ENCODE measurements at places on chromosomes 2 and 18.
A peak's percentile ranks its signal among the peaks of the same experiment; 100 is the strongest.

DNA sequence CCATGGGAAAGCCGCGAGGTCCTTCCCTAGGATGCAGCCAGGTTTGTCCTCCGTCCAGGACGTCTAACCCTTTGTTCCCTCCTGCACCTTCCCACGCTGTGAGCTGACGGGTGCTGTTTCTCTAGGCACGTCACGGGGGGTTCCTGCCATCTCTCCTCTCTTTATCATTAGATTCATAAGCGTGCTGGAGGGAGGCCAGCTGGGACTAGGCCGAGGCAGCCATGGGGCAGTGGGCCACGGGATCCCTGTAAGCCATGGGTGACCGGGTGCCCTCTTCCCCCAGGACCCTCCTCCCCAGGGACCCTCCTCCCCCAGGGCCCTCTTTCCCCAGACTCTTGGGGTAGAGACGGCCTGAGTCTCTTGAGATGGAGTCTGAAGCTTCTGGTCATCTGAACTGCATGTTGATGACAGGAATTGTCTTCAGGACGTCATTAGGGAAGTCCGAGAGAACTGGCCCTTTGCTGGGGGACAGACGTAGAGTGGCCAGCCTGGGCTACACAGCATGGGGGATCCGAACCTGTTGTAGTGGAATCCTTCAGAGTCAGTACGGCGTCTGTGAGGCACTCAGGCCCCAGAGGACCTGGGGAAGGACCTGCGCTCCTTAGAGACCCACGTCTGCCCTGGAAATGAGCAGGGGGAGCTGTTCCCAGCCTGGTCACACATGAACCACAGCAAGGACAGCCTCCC lies 108.1 kb downstream of the TPO start:
- no peak for DNase-seq

DNA sequence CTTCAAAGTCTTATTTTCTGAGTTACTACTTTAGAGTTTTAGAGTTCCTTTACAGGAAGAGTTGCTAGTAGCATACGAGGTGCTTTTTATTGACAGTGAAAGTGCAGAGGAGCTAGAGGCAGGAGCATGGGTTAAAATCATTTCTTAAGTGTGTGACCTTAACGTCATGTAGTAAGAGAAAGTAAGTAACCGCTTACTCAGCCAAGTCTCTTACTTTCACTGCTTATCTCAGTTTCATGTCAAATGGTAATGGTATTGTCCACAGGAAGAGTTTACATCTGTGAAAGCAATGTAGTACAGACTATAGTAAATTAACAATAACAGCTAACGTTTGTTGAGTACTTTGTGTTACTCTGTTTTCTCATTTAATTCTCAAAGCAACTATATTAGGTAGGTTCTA lies 12.6 kb downstream of the NDUFAF7 start:
- DNase-seq = peak; percentile 13

GRCh38 chr18:77392321-77392720 lies 142.7 kb downstream of the GALR1 start:
- DNase-seq = no peak

GRCh38 chr18:47936952-47937351 lies 6.5 kb upstream of the SMAD2 start:
- no peak for DNase-seq

DNA sequence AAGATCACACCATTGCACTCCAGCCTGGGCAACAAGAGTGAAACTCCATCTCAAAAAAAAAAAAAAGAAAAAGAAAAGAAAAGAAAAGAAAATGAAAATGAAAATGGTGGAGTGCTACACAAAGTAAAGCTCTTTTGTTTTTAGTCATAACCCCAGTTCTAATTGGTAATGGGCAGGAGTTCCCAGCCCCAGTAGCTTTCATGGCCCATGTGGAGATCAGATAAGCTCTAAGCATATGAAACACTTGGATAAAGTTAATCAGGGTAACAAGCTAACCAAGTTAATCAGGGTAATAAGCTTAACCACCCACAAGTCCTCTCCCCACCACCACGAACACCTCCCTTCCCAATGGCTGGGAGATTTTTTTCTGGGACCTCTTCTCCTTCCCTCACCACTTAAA lies 240.8 kb downstream of the BCL11A start:
- no peak for DNase-seq

- DNase-seq = no peak
These were observed 27.5 kb upstream of the SLC66A3 start for GRCh38 chr2:11127761-11128160.

DNA sequence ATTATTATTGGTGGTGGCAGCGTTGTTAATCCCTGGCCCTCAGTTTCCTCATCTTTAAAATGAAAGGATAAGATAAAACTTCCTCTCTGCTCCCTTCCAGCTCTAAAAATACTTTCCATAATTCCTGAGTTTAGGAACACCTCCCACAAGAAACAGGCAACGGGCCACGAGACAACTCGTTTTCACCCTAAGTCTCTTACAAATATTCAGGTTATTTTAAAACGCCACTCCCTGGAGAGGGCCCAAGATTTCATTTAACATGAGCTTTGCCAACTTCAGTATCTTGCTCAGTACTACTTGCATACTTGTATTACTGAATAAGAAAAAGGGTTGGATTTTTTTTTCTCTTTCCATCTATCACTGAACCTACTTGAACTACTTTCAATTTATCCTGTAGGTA lies 611.1 kb upstream of the FANCL start:
- DNase-seq = no peak

DNA sequence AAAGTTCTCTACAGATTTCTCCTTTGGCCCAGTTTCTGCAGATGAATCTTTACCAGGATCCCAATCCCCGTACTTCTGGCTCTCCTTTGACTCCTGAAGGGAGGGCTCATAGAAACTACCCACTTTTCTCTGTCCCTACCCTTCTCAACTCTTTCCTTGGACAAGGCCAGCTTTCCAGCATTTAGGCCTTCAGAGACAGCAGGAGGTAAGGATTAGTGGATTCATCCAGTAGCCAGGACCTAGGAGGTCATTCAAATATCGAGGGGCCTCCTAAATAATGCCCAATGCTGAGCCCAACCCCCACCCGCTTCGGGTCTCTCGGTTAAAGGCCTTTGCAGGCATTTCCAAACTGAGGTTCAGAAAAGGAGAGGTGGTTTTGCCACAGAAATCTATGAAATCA lies 4.8 kb upstream of the ZNF532 start:
- DNase-seq = no peak

DNA sequence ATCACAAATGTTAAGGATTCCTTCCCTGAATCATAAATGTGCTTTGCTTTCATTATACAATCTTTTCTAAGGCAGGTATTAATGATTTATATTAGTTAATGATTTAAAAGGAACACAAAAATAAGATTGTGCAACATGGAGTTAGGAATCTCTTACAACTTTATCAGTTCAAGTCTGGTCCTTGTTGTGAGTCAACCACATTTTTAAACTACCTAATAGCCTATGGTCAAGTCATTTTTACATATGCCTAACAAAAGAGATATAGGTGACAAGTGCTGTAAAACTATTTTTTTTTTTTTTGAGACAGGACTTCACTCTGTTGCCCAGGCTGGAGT lies 8.2 kb upstream of the INPP1 start:
- no peak for DNase-seq

- no peak for DNase-seq
These were observed 181.8 kb upstream of the ARL4C start for GRCh38 chr2:234678711-234679110.

GRCh38 chr2:177396703-177397460 lies 4.3 kb downstream of the AGPS start:
- DNase-seq = no peak

DNA sequence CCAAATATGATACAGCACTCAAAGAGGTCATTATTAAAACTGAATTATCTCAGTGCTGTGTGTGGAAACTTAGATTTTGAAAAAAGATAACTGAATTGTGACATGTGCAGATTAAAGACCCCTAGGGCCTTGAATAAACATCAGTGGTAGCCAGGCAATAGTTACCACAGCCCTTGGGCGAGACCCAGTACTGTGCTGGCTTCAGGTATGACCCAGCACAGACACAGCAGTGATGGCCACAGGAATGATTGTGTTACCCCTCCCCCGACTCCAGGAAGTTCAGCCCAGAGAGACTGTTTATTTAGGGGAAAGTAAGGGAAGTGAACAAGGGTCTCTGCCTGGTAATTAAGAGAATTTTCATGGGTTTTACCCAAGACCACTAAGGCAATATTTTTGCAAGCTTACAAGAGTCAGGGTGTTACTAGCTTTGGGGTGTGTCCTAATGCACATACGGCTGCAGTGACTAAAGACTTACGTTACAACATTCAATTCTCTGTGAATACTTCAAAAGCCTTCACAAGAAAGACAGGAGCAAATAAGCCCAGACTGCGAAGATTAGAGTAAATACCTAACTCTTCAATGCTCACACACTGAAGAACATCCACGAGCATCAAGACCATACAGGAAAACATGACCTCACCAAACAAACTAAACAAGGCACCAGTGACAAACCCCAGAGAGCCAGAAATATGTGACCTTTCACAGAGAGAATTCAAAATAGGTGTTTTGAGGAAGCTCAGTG lies 28.2 kb upstream of the ITGAV start:
- no peak for DNase-seq

DNA sequence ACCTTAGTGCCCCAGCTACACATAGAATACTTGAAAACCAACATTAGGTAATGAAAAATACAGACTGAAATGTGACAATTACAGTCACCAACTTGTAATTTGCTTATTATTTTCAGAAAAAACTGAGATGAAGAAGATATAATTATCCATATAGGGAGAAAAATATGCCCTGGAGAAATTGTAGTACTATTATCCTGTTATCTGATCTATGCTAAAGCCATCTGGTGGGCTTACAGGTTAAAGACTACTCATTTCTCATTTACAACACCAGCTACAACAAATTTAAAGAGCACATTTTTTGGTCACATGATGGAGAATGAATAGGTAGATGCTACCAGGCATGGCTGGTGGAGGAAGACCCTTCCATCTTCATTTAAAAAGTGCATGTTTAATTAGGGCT lies 79.6 kb upstream of the NYAP2 start:
- DNase-seq = no peak

GRCh38 chr18:48619016-48619415 lies 80.2 kb downstream of the CTIF start:
- no peak for DNase-seq

DNA sequence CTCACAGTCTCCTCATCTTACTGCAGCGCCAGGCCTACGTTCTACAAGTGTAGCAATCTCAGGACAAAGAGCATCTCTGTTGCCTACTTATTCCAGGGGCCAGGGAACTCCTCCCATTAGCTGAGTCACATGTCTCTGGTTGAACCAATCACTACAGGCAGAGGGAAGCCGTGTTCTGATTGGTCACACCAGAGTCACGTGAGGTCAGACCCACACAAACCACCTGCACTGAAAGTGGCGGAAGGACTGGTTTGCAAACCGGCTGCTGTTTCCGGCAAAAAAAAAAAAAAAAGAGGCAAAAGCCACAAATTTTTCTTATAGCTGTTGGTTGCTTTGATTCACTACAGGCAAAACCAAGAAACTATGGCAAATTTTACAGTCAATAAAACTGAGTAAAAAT lies 21.9 kb upstream of the USP14 start:
- DNase-seq = peak; percentile 67

GRCh38 chr2:64227603-64228125 lies 83.4 kb upstream of the PELI1 start:
- DNase-seq = no peak

- no peak for DNase-seq
These were observed 273.3 kb downstream of the TNS1 start for GRCh38 chr2:217729421-217730053.

DNA sequence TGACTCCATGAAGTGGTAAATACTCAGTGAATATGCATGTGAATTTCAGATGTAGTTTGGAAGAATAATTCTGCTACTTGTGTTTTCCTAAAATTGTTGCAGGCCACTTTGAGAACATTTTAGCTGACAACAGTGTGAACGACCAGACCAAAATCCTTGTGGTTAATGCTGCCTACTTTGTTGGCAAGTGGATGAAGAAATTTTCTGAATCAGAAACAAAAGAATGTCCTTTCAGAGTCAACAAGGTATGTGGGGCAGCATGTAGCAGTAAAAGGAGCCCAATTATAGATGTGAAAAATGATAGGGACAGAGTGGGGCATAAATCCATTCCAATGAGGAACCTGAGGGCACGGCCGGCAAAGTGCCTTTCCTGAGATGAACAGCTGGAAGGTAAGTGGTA lies 16.1 kb downstream of the SERPINB5 start:
- DNase-seq = no peak

DNA sequence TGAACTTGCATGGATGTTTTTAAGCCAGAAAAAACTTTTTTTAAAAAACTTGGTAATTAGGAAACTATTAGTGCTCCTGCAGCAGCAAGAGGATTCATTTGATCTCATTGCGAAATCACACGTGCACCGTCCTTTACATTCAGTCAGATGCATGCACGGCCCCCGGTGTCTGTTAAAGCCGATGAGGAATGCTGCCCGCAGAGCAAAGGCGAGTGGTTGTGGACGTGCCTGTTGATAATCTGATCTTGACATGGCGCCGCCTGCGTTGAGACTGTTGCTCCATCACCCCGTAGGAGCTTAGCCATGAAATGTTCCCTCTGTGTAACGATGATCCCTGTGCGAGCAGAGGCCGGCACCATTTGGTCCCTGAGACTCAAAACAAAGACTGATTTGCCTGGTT lies 300.0 kb downstream of the GBX2 start:
- no peak for DNase-seq

- no peak for DNase-seq
These were observed 422.2 kb upstream of the NRXN1 start for GRCh38 chr2:51454177-51454576.

DNA sequence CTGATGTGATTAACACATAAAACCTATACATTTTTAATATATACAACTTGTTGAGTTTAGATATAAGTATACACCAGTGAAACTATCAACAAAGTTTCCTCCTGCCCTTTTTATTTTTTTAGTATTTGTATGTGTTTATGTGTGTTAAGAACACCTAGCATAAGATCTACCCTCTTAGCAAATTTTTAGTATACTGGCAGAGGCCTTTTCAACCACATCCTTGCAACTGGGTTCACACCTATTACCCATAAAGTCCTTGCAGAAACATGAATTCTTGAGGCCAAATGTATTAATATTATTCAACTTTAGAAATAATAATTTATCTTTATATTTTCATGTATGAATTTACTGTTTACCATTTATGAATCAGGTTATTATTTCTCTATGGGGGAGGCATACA lies 119.7 kb upstream of the CRIM1 start:
- DNase-seq = no peak

- peak; percentile 71 for DNase-seq
These were observed 12.2 kb downstream of the ARPC2 start for GRCh38 chr2:218229239-218229638.

DNA sequence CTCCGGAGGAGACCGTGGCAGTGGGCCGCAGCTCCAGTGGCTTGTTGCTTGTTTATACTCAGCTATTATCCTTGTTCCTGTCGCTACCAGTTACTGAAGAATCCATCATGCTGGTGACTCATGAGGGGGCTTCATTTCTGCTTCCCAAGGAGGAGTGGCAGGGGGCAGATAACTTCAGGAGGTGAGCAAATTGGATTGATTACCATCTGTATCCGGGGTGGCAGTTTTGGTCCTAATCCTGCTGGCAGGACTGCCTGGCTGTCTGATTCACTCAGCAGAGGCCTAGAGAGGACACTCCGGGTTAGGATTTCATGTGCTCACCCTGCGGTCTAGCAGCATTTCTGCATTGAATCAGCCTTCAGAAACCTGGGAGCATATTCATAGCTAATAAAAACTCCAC lies 230.0 kb downstream of the ACTR3 start:
- DNase-seq = no peak

Data from CD4-positive, alpha-beta T cell treated with Interleukin-12 subunit alpha and Interleukin-12 subunit beta, for 1 hour (primary cell).